Activated CD4-positive, alpha-beta memory T cell treated with anti-CD3 and anti-CD28 coated beads for 36 hours (primary cell): ENCODE measurements at places on chromosomes 11 and 22. TPM values are rescaled to one million over a fixed set of nuclear protein-coding genes. Genes with fewer than 3 reads are reported as not detected.

DNA sequence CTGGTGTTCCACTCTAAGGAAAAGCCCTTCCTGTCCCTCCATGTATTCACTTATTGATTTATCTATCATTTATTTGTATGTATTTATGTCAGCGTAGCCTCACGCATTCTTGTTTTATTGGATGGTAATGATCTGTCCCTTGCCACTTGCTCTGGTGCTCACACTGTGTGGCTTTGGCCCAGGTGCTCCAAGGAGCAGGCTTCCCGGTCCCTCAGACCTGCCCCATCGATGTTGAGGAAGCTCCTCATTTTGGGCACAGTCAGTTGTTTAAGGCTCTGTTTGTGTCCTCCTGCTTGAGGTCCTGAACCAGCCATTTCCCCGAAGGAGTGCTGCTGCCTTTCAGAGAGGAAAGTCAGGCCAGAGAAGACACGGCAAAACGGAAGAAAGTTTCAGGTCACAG is 1485.4 kb downstream of the TBC1D22A start:
- peaks cover 2% of the 10 kb centered on the region for H3K27me3 ChIP-seq
- H3K27ac ChIP-seq, result no peak overlapping the region
- no peak overlapping the region for H3K4me3 ChIP-seq
- H3K36me3 ChIP-seq, result no peaks in the 10 kb centered on the region
- H3K4me1 ChIP-seq, result no peaks in the 10 kb centered on the region

DNA sequence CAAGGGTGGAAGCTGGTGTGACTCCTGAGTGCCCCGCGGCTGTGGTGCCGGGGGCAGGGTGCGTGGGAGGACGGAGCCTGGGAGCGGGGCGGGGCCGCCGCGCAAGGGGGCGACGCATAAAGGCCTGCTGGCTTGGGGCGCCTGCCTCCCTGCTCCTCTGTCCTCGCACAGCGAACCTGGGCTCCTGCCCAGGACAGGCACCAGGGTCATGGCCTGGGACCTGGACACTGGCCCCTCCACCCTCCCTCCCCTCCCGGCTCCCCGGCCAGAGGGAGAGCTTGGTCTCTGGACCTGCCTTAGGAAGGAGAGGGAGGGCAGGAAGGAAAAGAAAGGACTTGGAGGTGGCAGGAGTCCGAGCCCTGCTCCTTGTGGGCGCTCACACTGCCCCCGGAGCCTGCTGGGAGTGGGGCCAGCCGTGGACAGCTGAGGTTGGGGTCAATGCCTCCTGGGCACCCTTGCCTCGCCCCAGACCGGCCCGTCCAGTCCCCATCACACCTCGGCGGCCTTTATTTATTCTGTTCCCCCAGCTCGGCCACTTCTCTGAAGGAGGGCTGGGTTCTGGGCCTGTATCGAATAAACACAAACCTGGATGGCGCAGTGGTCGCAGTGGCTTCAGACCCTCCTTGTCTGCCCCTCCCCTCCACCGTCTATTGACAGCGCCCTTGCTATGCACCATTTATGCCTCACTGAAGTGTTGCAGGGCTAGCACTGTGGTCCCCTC is 8.7 kb downstream of the SLC16A8 start:
- H3K4me1 ChIP-seq, result no peaks in the 10 kb centered on the region
- H3K27me3 ChIP-seq, result peaks cover 5% of the 10 kb centered on the region
- DNase-seq, result no peak
- H3K36me3 ChIP-seq, result peaks cover 11% of the 10 kb centered on the region
- no peak overlapping the region for H3K4me3 ChIP-seq
- no peak overlapping the region for H3K27ac ChIP-seq

- H3K27ac ChIP-seq, result peak overlapping the region; percentile 94
- H3K27me3 ChIP-seq, result no peaks in the 10 kb centered on the region
- H3K36me3 ChIP-seq, result peaks cover 13% of the 10 kb centered on the region
- H3K4me1 ChIP-seq, result peaks cover 26% of the 10 kb centered on the region
- peak; percentile 34 for DNase-seq
These were observed 435 bp upstream of the TAF6L start for GRCh38 chr11:62770778-62771143.

GRCh38 chr22:27883656-27884350 is 35.3 kb downstream of the PITPNB start:
- no peak overlapping the region for H3K4me3 ChIP-seq
- peaks cover 8% of the 10 kb centered on the region for H3K4me1 ChIP-seq
- no peaks in the 10 kb centered on the region for H3K27me3 ChIP-seq
- H3K27ac ChIP-seq, result no peak overlapping the region

- H3K36me3 ChIP-seq, result peaks cover 7% of the 10 kb centered on the region
- no peak overlapping the region for H3K27ac ChIP-seq
- DNase-seq, result no peak
- H3K4me1 ChIP-seq, result no peaks in the 10 kb centered on the region
- H3K4me3 ChIP-seq, result no peak overlapping the region
These were observed 87.8 kb downstream of the FAM168A start for GRCh38 chr11:73510106-73510505.

- peaks cover 16% of the 10 kb centered on the region for H3K36me3 ChIP-seq
- peaks cover 86% of the 10 kb centered on the region for H3K4me1 ChIP-seq
- H3K27me3 ChIP-seq, result no peaks in the 10 kb centered on the region
These were observed 13.8 kb downstream of the FLI1 start for GRCh38 chr11:128707681-128708080.

The TEX54 gene
- not detected for total RNA-seq

The PATE2 gene
- not detected for total RNA-seq

The VWCE gene
- 1.1 TPM for total RNA-seq
